NK-92 treated with Interleukin-12 subunit alpha and Interleukin-12 subunit beta, amount 100 ng/mL, for 24 hours (cell line): ENCODE measurements at places on chromosomes 1 and 21.

- no peak for DNase-seq
These were observed 87.2 kb upstream of the CNIH3 start for GRCh38 chr1:224528900-224529299.

DNA sequence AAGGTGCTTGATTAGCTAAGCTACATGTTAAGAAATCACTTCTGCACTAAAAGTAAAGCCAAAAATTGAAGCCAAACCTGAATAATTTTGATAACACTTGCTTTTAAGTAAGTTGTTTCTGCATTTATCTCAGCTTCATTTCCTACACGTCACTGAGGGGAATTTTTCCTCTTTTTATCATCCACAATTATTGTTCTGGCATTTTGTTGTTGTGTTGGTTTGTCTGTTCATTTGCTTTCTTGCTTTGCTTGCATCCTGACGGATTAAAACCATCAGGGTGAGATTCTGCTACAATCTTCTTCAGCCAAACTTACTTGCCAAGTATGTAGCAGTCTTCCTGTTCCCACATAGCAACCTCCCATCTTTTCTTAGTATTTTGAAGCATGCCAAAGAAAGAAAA is 18.0 kb upstream of the EEIG2 start:
- DNase-seq, result no peak

- no peak for DNase-seq
These were observed 60.7 kb upstream of the CDC42BPA start for GRCh38 chr1:227378871-227379554.

- DNase-seq, result no peak
These were observed 129.2 kb downstream of the ADAMTS1 start for GRCh38 chr21:26715878-26716506.

DNA sequence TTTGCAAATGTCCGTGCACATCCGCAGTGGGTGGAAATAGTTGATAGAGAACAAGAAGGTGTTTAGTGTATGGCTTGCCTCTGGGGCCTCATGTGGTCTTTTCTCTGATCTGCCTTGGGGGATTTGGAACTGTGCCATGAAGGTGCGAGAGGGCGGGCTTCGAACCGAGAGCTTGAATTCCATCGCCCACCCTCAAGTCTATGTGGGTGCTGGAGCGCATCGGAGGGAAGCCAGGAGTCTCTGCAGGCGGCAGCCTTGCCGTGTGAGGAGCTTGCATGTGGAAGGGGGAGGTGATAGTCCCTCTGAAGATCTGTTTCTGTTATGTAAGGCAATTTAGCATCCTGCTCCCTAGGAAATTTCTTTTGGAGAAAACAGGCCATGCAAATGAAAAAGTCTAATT is 119.6 kb downstream of the HUNK start:
- DNase-seq, result no peak

DNA sequence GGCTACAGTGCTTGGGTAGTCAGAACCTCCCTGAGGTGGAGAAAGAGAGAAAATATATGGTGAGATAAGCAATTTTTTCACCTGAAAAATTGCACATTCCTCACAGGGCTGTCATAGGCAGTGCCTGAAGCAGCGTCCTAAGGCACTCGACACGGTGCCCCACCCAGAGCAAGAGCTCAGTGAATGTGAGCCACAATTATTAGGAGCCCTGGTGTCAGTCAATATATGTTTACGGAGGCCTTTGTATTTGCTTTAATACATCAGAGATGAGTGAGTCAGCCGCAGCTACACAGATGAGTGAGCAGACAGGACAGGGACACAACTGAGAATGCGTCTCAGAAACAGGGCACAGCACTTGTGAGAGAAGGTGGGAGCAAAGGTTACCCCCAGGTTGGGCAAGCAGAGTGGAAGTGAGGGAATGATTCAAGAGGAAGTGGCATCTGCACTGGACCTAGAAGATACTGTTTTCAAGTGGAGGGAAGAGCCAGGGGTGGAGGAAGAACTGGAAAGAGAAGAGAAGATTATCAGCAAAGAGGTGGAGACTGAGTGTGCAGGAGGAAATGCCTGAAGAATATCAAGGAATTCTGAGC is 5.2 kb upstream of the PIGC start:
- DNase-seq, result no peak

DNA sequence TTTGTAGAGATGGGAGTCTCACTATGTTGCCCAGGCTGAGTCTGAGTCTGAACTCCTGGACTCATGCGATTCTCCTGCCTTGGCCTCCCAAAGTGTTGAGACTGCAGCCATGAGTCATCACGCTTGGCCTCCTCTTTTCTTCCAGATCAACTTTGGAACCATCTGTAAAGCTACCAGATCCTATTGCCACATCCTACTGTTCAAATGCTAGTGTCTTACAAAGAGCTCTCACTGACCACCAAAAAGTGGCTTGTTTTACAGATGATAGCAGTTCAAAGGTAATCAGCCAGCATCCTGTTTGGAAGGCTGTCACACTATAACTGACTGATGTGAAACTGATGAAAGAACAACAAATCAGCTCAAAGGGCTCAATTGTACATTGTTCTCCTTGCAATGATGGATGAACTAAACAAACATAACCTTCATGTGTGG is 221.6 kb downstream of the AKT3 start:
- no peak for DNase-seq

- DNase-seq, result no peak
These were observed 56.3 kb downstream of the ITGB3BP start for GRCh38 chr1:63466759-63467158.

DNA sequence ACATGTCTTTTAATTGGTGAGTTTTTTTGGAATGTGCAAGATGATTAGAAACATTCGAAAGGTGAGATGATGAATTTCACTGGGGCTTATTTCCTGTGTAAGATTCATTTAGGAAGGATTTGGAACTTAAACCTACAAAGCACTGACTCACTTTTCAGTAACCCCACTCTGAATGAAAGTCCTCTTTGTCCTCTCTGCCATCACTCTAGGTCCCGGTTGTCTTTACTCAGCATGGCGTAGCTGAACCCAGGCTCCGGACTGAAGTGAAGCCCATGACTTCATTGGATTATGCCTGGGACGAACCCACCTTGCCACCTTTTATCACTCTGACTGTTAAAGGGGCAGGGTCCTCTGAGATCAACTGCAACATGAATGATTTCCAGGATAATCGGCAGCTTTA is 139.4 kb downstream of the VPS13D start:
- no peak for DNase-seq

GRCh38 chr1:162892906-162893611 is 32.1 kb upstream of the CCDC190 start:
- no peak for DNase-seq

GRCh38 chr1:3217979-3218679 is 149.1 kb downstream of the PRDM16 start:
- no peak for DNase-seq

DNA sequence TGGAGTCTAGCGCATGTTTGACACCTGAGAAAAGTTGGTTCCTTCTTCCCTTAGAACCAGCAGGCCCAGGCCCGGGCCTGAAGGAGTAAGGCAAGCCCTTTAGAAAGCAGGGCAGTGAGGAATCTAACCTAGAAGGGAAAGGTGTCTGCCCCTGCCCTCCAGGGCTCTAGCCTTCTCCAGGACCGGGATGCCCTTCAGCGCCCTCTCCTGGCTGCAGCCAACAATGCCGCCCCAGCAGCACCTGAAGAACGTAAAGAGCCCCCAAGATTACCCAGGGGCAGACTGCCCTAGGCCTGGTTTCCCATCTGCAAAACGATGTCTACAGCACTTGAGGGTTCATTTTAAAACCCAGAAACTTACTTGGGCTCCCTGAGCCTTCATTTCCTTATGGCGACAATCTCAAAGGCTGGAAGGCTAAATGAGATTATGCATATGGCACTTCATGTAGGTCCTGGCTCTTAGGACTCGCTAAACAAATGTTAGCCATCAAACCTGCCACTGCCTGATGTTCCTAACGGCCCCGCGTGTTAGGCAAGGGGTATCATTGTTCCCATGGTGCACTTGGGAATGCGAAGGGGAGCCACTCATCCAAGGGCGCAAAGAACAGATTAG is 106.7 kb upstream of the KLHDC7A start:
- no peak for DNase-seq

DNA sequence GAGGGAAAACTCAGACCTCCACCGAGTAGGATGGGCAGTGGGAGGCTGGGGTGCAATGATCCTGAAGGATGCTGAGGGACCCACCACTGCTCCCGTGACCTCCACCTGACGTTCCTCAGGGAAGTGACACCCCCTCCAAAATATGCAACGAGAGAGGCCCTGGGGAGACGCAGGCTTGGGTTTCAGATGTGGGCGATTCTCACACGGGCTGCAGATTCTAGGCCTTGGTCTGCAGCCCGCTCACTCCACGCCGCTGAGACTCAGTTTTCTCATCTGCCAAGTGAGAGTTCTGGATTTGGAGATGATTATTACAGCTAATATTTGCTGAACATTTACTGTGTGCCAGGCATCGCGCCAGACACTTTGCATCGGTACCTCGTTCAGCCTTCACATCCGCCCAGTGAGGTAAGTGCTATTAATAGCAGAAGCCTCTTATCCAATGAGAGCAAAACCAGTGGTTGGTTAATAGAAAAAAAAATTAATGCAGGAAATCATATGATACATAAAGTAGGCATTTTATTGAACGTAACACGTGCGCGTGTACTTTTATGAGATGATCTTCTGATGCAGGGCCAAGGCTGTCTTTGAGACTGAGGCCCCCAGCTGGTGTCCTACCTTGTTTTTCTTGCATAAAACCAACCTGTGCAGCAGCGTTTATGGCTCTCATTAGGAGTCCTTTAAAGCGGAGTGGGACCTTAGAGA is 102.0 kb upstream of the RUNX3 start:
- DNase-seq, result peak; percentile 60

DNA sequence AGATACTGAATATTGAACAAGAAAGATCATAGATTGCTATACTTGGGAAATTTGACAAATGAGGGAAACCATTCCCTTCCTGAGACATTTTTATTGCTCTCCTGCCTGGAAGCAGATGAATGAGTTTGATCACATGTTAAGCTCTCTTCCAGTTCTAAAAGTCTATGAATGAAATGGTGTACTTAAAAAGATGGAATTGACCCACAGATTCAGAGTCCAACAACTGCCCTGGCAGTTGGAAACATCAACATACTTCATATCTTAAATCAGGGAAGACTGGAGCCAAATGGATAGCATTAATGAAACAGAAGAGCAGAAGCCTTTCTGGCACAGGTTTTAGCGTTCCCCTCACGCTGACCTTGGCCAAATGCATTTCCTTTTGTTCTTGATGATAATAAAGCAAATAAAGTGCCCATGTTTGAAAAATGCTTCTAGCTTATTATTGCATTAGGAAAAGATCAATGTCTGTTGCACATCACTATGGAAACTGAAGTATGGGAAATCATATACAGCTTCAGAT is 142.6 kb downstream of the ESRRG start:
- DNase-seq, result no peak

GRCh38 chr1:53061859-53062707 is at the start of gene PODN:
TSS of gene PODN (plus strand) at chr1:53062213. CDS start at chr1:53069856, 7,643 bp downstream.
- DNase-seq, result no peak

DNA sequence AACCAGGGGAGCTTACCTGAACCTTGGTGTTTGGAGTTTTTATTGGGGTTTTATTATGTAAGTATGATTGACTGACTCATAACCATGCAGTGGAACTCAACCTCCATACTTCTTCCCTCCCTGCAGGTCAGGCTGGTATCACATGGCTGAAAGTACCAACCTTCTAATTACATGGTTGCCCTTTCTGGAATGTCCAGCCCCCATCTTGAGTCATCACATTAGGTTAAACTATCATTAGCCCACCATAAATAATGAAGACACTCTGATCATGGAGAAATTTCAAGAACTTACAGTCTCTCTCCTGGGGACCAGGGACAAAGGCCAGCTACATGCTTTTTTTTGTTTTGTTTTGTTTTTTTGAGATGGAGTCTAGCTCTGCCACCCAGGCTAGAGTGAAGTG is 19.2 kb upstream of the DPH5 start:
- DNase-seq, result no peak
